ENCODE measurements at places on chromosomes 16 and 17.

- no peak for DNase-seq
Measured at GRCh38 chr17:27452828-27453227, 3.4 kb upstream of the KSR1 start.

- no peak for DNase-seq
Measured at GRCh38 chr17:83041305-83041704, 38.1 kb upstream of the METRNL start.

- no peak for DNase-seq
Measured at GRCh38 chr17:82684228-82684841, 14.2 kb downstream of the RAB40B start.

- DNase-seq: no peak
Measured at GRCh38 chr16:27304881-27305745, 8.7 kb upstream of the IL4R start.

DNA sequence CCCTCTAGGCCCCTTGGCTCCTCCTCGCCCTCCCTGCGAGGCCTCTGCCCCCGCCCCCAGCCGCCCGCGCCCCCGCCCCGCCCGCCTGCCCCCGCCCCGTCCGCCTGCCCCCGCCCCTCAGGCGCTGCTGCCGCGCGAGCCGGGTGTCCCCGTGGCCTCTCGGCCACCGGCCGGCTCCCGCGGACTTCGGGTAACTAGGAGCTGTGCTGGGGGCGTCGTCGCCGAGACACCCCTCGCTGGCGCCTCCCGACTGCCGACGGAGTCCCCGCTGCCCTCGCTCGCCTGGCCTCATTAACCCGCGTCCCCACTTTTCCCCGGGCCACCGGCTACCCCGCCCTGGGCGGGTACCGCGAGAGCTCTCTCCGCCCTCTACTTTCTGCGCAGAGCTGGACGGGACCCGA lies at the start of gene TLCD1:
TSS of gene TLCD1 (minus strand) at position 8 of the 401 bp plus-strand sequence. CDS start 136 bp downstream, outside the sequence.
- peak; percentile 45 for DNase-seq

- no peak for DNase-seq
Measured at GRCh38 chr17:58364270-58364942, 12.4 kb upstream of the SUPT4H1 start.

DNA sequence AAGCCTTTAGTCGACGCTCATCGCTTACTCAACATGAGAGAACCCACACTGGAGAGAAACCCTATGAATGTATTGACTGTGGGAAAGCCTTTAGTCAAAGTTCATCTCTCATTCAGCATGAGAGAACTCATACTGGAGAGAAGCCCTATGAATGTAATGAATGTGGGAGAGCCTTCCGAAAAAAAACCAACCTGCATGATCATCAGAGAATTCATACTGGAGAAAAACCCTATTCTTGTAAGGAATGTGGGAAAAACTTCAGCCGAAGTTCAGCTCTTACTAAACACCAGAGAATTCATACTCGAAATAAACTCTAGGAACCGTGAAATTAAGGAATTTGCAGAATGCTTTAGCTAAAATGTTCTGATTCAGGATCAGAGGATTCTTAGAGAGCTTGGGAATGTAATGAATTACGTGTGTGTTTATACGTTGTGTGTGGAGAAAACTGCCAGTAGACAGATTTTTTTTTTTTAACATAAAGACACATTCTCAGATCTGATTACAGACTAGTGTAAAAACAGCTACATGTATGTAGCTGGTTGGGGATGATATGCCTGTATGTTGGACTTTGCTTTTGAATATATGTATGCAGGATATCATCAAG lies 25.4 kb downstream of the ZFP90 start:
- DNase-seq: no peak

GRCh38 chr16:79469999-79470398 lies 130.5 kb downstream of the MAF start:
- DNase-seq: no peak

DNA sequence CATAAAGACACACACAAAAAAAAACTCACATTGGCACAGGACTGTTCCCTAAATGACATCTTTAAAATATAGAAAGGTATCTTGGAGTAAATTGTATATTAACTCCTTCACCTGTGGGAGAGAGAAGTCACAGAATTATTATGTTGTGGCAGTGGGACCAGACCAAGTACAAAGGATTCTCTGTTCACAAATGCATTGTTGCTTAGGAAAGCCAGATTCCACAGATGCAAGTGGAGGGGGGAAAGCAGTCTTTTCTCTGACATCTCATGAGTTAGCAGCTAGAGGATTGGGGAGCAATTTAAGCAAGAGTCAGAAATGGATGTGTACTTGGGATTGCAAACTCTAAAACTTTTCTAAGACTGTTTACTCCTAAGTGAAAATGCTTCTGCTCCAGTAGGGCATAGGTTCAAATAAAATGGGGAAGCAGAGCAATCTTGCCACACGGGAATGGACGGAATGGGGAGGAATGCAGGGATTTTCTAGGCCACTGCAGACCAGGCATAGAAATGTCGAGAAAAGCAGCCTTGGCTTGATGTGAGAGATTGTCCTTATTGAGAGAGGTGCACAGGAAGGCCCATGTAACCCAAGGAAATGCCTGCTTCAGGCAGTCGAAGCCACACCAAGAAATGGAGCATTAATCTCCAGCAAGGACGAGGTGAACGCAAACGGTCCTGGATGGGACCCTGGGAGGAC lies 4.1 kb upstream of the PMP22 start:
- DNase-seq: no peak

DNA sequence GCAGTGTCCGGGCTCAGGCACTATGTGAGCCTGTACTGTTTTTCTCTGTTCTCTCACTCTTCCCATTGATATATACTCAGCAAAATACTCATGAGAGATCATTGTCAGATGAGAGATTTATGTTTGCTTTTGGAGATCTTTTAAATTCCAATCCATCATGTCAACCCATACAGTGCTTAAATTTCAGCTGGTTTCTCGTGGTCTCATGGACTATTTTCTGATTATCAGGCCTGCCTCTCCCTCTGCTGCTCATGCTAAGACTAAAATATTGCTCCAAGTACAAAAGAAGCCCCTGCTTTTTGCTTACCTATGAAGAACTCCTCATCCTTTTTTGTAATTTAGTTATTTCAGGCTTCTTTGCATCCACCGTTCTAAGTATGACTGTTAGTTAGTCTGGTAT lies 547.2 kb downstream of the KCNJ2 start:
- no peak for DNase-seq

- DNase-seq: no peak
Measured at GRCh38 chr17:73759734-73760438, 115.6 kb upstream of the SDK2 start.

DNA sequence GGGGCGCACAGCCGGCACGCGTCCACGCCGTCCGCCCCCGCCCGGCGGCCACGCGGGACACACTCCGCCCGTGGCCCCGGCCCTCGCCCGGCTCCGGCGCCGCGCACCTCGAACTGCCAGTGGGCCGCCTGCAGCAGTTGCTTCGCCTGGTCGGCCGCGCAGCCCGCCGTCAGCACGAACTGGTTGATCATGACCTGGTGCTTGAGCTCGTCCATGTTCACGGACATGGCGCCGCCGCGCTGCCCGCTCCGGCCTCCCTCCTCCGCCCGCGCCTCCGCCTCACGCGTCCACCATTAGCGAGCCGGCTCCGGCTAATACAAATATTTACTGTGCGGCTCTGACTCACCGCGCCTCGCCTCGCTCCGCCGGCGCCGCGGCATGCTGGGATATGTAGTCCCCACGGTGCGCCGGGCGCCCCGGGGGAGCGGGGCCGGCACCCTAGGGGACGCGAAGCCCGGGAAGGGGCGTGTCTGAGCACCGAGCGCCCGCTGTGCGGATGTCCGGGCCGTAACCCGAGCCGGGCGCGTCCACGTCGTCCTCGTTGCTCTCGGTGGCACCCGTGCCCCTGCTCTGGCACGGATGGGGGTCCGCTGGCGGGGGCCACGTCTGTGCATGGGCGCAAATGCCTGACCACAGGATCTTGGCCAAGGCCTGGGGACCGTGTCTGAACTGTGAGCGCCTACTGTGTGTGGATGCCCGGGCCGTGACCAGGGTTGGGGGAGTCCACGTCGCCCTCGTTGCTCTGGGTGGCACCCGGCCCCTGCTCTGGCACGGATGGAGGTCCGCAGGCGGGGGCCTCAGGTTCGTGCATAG lies at the start of gene UBALD1:
TSS of gene UBALD1 (minus strand) at position 318 of the 813 bp plus-strand sequence. CDS start at position 227, 91 bp downstream.
- peak; percentile 89 for DNase-seq
